ENCODE measurements at places on chromosomes 5 and 9.

GRCh38 chr9:96087669-96088299, 212.3 kb downstream of the ERCC6L2 start:
- DNase-seq, result no peak

- DNase-seq, result no peak
These were observed 87.1 kb upstream of the COL5A1 start for GRCh38 chr9:134554373-134555093.

GRCh38 chr5:111857623-111858022, 100.6 kb upstream of the NREP start:
- no peak for DNase-seq

DNA sequence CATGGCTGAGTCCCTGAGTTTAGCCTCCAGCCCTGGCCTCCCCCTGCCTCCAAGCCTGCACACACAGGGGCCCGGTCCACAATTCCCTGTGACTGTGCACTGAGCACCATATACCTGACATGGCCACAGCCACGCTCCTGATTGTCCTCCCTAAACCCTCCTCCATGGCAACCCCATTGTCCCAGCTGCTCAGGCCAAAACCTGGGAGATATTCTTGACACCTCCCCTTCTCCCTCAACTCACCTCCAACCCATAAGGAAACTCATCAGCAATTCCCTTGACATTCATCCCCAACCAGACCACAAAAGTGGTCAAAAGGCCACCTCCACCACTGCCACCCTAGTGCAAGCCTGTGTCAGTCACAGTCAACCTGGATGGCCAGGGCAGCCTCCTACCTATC, 107.5 kb upstream of the MVB12B start:
- no peak for DNase-seq

GRCh38 chr5:153713943-153714342, 223.5 kb downstream of the GRIA1 start:
- no peak for DNase-seq

DNA sequence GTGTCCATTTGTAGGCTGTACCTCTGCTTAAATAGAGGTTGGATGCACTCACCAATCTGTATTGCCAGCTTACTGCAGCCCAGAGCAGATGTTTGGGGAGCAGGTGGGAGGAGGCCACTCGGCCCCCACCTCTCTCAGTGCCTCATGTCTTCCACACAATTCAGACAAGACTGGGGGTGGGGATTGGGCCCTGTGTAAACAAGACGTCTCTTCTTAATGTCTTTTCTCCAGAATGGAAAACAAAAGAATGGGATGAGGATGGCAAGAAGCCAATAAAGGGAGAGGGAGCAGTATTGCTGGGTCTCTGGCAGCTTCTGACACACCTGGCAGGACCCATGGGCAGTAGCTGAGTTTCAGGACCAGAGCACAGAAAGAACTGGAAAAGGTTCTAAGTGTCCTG, 64.9 kb downstream of the SIL1 start:
- DNase-seq, result no peak
